Smooth muscle cell of the pulmonary artery (primary cell): ENCODE measurements at places on chromosomes 16 and 17. TPM values are rescaled to one million over a fixed set of nuclear protein-coding genes. Genes with fewer than 3 reads are reported as not detected.

LRRC37B gene
- total RNA-seq = 10.7 and 13.5 TPM in 2 replicates

EPN3 gene
- total RNA-seq = 0.07 TPM in 1 of 2 replicates, not detected in the other

NECAB2 gene
- total RNA-seq = 0.13 and 0.30 TPM in 2 replicates

MAPT gene
- total RNA-seq = 0.52 and 0.53 TPM in 2 replicates

NEUROD2 gene
- total RNA-seq = not detected in 2 replicates

KRT25 gene
- total RNA-seq = not detected in 2 replicates

CD300LB gene
- total RNA-seq = not detected in 2 replicates

SPATA22 gene
- total RNA-seq = 0.13 and 0.26 TPM in 2 replicates
